GM12865 (cell line): ENCODE measurements at places on chromosomes 11 and 22.

DNA sequence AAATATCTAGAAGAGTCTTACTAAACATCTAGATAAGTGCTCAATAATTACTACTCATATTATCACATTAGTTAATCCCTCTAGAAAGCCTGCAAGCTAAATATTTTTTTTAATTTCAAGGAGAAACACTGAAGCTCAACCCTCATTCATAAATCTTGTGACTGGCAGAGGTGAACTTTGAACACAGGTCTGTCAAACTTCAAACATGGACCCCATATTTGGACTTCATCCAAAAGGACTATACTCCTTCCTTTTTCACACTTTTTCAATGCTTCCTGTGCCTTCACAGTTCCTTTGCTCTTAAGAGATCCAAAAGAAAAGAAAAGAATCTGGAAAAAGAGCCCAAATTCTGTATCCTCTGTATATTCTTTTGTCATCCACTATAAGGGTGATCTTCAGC, 28.3 kb upstream of the OR9G4 start:
- no peak for DNase-seq

DNA sequence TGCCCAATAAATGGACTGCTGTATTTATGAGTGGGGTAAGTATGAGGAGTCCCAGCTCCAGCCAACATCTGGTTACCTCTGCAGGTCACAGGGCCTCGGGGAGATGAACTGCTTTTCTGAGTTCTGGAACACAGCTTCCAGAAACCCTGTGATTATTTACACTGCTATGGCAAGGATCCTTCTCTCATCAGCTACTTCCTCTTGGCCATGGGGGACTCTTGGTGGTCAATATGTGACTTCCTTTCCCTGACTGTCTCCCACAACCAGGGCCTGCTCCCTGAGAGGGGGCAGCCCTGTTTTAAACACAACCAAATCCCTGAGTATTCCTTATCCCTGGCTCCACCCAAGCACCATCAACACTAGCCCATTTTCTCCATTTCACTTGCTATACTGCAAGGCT, 10.0 kb downstream of the RHOG start:
- DNase-seq = no peak

DNA sequence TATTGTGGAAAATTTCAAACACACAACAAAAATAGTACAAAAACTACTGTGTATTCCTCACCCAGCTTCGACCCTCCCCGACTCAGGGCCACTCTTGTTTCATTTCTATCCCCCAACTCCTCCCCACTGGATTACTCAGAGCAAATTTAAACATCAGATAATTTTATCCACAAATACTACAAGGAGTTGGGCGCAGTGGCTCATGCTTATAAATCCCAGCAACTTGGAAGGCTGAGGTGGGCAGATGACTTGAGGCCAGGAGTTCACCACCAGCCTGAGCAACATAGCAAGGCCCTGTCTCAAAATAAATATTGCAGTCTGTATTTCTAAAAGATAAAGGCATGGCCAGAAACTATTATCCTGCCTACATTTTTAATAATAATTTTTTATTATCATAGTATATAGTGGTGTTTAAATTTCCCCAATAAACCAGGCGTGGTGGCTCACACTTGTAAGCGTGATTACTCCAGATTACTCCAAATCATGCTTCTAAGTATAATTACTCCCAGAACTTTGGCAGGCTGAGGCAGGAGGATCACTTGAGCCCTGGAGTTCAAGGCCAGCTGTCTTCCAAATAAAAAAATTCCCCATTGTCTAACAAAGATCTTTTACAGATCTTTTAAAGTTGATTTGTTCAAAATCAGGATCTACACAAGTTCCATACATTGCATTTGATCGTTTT, 39.8 kb downstream of the LRRC32 start:
- DNase-seq = no peak

DNA sequence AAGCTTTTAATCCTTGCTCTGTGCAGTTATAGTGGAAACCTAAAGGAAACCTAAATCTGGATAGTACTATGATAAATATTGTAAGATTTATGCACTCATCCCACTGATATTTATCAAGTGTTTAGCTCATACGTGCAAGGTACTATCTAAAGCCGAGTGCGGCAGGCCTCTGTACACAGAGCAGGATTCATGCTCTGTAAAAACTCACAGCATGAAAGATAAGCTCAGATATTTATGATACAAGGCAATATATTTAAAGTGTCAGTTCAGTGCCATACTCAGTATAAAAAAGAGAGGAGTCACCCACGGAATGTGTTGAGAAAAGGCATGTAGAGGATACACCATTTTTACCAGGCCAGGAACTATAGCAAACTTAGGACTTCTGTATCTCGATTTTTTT, 66.2 kb downstream of the MAML2 start:
- no peak for DNase-seq

DNA sequence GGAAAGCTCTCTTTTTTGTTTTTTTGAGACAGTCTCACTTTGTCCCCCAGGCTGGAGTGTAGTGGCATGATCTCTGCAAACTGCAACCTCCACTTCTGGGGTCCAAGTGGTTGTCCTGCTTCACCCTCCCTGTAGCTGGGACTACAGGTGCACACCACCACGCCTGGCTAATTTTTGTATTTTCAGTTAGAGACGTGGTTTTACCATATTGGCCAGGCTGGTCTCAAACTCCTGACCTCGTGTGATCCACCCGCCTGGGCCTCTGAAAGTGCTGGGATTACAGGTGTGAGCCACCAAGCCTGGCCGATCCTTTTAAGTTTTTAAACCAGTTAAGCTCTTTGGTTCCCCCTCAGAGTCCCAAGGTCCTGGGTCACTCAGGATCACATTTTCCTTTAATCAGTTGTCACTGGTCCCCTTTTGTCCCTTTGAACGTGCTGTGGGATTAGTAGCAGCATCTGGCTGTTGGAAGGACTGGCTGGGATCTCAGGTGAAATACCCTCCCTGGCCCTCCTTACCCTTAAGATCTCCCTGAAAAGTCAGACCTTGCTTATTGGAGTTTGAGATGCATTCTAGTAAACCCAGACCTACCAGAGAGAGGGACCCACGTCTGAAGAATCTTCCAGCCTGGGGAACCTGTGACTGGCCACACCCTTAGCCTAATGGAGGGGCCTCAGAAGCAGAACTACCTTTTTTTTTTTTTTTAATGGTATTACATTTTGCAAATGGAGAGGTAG, 8.1 kb downstream of the MALAT1 start:
- DNase-seq = peak; percentile 89

DNA sequence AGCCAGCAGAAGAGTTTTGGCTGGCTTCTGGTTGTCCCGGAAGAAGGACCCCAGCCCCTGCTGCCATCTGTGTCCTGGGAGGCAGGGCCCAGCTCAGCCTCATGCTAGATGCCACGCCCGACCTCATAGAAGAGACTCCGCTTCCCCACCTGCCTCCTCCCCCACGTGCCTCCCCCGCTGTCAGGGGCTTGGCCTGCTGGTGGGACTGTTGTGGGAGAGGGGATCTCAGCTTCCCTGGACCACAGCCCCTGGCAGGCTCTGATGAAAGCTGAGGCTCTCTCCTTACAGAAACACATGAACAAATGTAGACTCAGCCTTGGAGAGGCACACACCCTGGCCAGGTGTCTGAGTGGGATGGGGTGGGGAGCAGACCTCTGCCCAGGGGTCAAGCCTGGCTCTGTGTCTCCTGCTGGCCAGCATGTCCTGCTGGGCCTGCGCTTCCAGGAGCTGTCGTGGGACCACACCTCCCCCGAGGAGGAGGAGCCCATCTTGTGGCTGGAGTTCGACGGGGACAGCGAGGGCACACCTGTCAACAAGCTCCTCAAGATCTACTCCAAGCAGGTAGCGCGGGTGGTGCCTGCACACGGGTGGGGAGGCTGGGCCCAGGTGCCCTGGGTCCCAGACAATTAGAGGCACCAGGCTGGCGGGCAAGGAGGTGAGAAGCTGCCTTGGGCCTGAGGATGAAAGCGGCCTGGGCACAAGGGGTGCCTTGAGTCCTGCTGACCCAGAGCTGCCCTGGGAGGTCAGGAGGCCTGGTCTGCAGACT, 14.1 kb downstream of the FRMD8 start:
- no peak for DNase-seq

DNA sequence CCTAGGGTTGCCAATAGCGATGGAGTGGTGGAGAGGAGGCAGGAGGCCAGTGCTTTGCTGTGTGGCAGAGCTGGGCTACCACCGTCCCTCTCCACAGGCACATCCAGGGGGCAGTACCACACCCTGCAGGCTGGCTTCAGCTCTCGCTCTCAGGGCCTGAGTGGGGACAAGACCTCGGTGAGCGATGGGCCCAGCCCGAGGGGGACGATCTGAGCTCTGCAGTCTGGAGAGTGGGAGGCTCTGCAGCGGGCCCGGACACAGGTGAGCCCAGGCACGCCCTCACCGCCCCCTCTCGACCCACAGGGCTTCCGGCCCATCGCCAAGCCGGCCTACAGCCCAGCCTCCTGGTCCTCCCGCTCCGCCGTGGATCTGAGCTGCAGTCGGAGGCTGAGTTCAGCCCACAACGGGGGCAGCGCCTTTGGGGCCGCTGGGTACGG, 2.5 kb downstream of the PKP3 start:
- no peak for DNase-seq
